ENCODE measurements at places on chromosomes 11 and 22.

DNA sequence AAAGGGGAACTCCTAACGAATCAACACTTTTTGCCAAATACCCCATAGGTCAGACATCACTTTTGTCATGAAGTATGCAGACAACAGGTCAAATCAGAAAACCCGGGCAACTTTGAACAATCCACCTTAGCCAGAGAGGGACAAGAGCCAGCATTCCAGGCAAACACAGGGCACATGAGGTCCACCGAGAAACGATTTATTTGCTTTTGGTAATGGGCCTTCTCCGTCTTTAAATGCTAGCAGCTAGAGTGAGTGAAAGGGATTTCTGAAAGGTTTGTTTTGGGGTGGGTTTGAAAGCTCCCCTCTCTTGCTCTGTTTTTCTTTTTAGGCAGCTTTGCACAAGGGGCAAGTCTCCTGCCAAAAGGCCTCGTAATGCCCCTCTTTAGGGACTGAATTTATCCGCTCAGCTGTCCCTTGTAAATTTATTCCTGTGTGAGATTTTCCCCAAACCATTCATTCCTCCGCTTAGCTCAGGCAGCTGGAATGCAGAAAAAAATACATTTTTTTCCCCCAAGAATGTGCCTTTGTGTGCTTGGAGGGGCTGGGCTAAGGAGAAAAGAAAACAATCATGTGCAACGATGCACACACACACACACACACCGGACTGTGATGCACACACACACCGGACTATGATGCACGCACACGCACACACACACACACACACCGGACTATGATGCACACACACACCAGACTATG lies 196.9 kb downstream of the SNX19 start:
- peak; percentile 18 for DNase-seq

- no peak for DNase-seq
These were observed 744.7 kb upstream of the CCDC179 start for GRCh38 chr11:23604966-23605365.

GRCh38 chr22:39535831-39536449 lies 3.4 kb upstream of the RPS19BP1 start:
- no peak for DNase-seq

DNA sequence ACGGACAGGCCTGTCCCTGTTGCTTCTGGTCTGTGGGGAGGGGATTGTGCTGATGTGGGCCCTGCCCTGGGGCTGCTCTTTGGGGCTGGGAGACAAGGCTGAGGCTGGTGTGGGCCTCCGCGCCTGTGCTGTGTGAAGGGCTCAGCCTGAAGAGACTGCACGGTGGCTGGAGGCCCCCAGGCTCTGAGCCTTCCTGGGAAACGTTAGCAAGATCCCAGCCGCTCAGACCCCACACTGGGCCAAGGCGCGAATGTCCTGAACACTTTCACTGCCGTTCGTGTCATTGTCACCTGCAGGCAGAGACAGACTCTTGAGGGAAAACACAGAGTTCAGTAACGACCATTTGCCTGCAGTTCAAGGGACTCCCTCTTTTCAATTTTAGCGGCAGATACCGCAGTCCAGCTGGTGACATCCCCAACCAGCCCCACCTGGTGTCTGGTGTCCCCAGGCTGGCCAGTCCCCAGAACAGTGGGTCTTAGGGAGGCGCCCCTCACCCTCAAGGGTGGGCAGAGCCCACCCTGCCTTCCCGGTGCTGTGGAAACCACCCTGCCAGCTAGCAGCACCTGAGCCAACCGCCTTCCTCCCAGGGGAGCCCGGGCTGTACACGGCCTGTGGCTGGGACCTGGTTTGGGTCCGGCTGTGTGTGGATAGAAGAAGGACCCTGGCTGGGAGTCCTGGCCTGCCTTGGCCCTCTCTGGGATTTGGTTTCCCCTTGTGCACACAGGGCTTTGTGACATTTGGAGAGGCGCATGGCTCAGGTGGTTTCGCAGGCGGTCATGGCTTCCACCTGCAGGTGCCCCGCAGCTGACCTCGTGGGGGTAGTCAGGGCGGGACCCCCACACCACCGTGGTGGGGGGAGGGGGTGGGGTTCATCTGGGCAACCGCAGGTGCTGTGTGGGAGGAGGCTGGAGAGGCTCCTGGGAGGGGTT lies 5.7 kb downstream of the PANX2 start:
- DNase-seq, result no peak

GRCh38 chr11:26841818-26842473 lies 120.1 kb upstream of the SLC5A12 start:
- DNase-seq, result no peak

DNA sequence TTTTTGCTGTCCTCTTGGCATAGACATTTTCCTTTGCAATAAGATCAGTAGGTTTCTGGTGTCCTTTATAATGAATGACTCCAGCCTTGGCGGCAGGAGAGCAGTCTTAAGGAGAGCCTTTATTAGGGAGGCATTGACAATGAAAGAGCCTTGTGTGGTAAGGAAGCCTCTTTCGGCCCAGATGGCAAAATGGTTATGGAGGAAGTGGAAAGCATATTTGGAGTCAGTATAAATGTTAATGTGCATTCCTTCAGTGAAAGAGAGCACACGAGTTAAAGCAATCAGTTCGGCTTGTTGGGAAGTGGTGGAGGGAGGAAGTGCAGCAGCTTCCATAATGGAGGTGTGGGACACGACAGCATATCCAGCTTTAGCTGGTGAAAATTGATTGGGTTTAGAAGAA lies 18.1 kb upstream of the ANO1 start:
- no peak for DNase-seq

- no peak for DNase-seq
These were observed 12.1 kb downstream of the NADSYN1 start for GRCh38 chr11:71465054-71465453.

DNA sequence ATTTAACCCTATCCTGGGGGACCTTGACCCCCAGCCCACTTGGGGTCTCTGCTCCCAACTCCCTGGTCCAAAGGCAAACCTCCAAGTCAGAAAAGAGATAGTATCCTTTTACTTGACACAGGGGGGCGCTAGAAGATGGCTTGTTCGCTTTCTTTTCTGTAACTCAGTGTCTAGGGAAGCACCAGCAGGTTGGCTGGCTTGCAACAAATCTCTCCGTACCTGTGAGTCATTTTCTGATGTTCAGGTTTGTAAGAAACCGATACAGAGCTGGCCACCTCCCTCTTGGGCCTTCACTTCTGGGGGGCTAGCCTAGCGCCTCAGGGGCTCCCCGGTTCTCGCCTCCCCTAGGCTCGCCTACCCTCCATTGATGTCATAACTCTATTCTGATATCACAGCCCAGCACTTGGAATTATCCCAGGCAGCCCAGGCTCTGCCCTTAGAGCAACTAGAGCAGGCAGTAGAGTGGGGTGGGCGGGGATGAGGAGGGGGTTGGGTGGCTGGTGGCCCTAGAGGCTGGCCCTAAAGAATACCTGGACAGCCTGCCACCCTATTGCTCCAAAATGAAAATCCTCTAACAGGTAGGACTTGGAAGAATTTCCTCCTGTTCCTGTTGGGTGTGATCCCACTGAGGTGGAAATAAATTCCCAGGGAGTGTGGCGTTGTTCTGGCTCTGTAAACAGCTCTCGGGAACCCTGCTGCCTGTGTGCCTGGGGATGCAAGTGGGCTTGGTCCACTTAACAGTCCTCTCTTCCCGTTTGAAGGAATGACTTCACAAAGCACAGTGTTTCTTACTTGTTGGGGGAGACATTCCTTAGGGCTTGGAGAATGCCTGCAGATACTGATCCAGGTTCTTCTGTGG lies 69.4 kb downstream of the OSBP2 start:
- peak; percentile 72 for DNase-seq

GRCh38 chr11:19349340-19350025 lies 108.7 kb upstream of the E2F8 start:
- peak; percentile 30 for DNase-seq

- DNase-seq, result no peak
These were observed 61.3 kb upstream of the RASD2 start for GRCh38 chr22:35479359-35479758.
